Karpas-422 (cell line): ENCODE measurements at places on chromosomes 2 and 18. TPM values are rescaled to one million over a fixed set of nuclear protein-coding genes. Genes with fewer than 3 reads are reported as not detected.

DNA sequence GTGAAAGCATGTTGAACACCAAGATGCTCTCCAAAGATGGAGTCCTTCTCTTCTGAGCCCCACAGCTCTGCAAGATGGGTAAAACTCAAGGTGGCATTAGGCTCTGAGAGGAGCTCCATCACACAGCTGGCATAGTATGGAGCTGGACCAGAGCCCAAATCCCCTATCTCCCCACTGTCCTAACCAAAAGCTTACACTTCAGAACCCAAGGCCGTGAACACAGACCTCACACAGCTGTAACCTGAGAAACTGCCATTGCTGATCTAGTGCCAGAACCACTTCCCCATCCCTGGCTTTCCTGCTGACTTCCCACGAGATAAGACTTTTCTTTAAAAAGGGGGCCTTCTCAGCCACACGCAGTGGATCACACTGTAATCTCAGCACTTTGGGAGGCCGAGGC lies 25.0 kb downstream of the TTC32 start:
- no peaks in the 10 kb centered on the region for H3K4me1 ChIP-seq
- H3K27ac ChIP-seq: no peak overlapping the region
- no peak overlapping the region for H3K4me3 ChIP-seq

- no peak overlapping the region for H3K4me3 ChIP-seq
- no peaks in the 10 kb centered on the region for H3K4me1 ChIP-seq
- H3K27ac ChIP-seq: no peak overlapping the region
These were observed 6.7 kb downstream of the SCYGR3 start for GRCh38 chr2:227607941-227608340.

DNA sequence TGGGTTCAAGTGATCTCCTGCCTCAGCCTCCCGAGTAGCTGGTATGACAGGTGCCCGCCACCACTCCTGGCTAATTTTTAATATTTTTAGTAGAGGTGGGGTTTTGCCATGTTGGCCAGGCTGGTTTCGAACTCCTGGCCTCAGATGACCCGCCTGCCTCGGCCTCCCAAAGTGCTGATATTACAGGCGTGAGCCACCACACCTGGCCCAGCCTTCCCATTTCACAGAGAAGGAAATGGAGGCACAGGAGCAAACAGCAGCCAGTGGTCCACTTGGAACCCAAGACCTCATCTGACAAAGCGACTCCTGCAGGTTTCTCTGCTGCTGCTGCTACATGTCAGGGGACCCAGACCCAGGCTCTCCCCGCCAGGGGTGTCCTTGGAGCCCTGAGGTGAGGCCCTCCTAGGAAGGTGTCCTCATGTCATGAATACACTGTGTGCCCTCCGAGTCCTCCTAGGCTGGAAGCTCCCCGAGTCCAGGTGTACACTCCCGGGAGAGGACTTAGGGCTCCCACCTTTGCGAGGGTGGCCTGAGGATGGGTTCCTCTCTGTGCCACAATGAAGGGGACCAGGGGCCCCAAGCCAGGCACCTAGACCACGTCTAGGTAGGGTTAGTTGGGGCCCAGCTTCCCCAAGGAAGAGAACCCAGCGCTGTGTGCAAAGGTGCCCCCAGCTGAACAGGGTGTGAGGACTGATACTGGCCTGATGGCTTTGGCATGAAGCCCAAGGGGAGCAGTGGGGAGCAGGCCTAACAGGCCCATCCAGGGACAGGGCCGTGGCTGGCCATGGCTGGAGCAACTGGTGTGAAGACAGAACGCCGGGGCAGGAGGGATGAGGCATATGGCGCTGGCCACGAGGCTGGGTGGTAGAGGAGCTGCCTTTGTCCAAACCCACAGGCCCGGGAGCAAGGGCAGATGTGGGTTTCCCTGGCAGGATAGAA lies 56.1 kb downstream of the HS6ST1 start:
- no peaks in the 10 kb centered on the region for H3K36me3 ChIP-seq
- no peaks in the 10 kb centered on the region for H3K4me1 ChIP-seq
- H3K27ac ChIP-seq: no peak overlapping the region
- no peak for DNase-seq
- H3K4me3 ChIP-seq: no peak overlapping the region

DNA sequence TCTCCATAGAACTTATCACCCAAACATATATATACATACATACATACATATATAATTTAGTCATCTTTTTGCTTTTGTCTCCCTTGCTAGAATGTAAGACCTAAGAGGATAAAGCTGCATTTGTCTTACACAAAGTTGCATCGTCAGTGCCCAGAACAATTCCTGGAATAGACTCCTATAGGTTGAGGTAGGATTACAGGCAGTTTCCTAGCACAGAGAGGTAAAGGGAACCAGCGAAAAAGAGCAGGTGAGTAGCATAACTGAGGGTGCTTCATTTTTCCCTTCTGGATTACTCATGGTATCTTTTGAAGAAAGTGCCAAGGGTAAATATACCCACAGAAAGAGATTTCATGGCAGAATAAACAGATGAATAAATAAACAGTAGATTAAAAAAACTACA lies 68.1 kb upstream of the AMMECR1L start:
- H3K4me1 ChIP-seq: no peaks in the 10 kb centered on the region
- H3K36me3 ChIP-seq: peaks cover 24% of the 10 kb centered on the region; the same call in 1 of the 2 replicates
- no peak overlapping the region for H3K4me3 ChIP-seq
- no peaks in the 10 kb centered on the region for H3K27me3 ChIP-seq
- H3K27ac ChIP-seq: no peak overlapping the region
- no peak for DNase-seq

Gene RTTN
- total RNA-seq: 36.4 and 57.4 TPM in 2 replicates

GRCh38 chr2:63406641-63407040 lies 181.6 kb downstream of the WDPCP start:
- H3K27ac ChIP-seq: no peak overlapping the region
- no peaks in the 10 kb centered on the region for H3K4me1 ChIP-seq
- no peaks in the 10 kb centered on the region for H3K27me3 ChIP-seq
- no peaks in the 10 kb centered on the region for H3K36me3 ChIP-seq

Gene CXCR1
- total RNA-seq: not detected in 2 replicates

Gene CDH7
- 0.14 TPM in 1 of 2 replicates, not detected in the other for total RNA-seq

Gene LIMS3
- 0.26 and 0.40 TPM in 2 replicates for total RNA-seq

Gene SULT1C4
- not detected in 2 replicates for total RNA-seq

GRCh38 chr18:73690222-73690621 lies 457.4 kb downstream of the FBXO15 start:
- no peaks in the 10 kb centered on the region for H3K36me3 ChIP-seq
- H3K4me1 ChIP-seq: no peaks in the 10 kb centered on the region
- no peaks in the 10 kb centered on the region for H3K27me3 ChIP-seq
- H3K27ac ChIP-seq: no peak overlapping the region

DNA sequence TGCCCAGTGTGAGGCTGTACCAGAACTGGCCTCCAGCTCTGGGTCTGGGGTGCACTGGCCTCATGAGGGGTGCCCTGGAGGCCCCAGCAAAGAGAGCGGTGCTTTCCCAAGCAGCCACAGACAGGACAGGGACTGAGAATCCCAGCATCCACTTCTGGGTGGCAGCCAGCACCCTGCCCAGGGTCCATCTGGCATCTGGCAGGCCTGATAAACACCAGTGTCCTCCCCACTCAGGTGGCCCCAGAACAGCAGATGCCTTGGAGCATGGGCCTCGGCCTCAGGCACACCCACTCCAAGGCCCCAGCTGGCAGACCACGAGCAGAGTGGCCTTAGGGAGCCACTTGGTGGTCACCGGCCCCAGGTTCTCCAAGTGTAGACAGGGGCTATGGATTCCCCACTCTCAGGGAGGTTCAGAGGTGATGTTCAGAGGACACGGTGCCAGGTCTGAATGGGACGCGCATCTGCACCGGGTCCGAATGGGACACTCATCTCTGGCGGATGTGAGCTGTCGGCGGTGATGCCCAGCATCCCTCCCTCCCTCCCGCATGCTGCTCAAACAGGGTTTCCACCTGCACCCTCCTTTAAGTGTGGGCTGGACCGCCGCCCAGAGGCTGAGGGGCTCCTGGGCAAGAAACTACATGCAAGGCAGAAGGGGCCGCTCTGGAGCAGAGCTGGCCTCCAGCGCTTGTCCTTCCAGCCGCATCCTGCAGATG lies 82.2 kb upstream of the GPC1 start:
- H3K27ac ChIP-seq: no peak overlapping the region
- H3K4me3 ChIP-seq: no peak overlapping the region
- no peak for DNase-seq
- H3K36me3 ChIP-seq: no peaks in the 10 kb centered on the region

DNA sequence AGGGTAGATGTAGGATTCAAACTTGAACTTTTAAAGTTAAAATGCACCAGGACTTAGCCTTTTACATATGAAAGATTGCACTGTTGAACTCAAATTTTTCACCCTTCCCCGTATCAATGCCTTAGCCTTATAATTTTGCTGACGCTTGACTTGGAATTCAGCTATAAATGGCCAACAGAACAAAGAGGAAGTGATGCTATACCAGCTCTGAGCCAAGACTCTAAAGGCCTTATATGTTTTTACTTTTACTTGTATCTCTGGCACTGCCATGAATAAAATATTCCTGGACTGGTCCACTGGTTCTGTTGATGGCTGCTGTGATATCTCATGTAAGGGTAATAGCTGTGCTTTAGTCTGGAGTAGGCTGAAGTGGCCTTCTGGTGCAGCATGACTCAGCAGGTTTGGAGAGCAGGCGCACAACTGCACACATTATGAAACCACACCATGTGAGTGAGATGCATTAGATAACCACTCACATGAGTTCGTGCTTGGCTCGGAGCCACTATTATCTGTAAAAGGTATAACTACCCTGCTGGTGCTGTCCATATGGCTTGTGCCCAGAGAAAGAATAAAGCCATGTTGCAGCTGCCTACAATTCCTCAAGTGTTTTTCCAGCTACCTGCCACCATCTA lies 8.4 kb upstream of the IER3IP1 start:
- no peak overlapping the region for H3K4me3 ChIP-seq
- peaks cover 17% of the 10 kb centered on the region for H3K4me1 ChIP-seq
- DNase-seq: peak; percentile 63
- H3K27ac ChIP-seq: no peak overlapping the region

DNA sequence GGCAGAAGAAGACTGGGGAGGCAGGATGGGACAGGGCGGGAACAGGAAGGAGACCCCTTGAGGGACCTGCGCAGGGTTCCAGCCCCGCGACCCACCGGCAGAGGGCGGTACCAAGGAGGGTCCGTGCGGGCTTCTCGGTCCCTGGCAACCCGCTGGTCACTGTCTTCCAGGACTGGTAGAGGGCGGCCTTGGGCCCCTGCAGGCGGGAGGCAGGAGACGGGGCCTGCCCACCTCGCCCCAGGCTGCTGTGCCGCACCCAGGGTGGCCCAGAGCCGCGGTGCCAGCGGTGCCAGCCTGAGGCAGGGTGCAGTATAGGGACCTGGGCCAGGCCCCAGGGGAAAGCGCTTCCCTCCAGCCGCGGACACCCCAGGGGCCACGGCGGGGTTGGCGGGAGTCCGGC lies 34.5 kb downstream of the NEURL3 start:
- no peak overlapping the region for H3K4me3 ChIP-seq
- H3K36me3 ChIP-seq: no peaks in the 10 kb centered on the region
- H3K27ac ChIP-seq: no peak overlapping the region
- H3K27me3 ChIP-seq: no peaks in the 10 kb centered on the region
- no peak for DNase-seq

DNA sequence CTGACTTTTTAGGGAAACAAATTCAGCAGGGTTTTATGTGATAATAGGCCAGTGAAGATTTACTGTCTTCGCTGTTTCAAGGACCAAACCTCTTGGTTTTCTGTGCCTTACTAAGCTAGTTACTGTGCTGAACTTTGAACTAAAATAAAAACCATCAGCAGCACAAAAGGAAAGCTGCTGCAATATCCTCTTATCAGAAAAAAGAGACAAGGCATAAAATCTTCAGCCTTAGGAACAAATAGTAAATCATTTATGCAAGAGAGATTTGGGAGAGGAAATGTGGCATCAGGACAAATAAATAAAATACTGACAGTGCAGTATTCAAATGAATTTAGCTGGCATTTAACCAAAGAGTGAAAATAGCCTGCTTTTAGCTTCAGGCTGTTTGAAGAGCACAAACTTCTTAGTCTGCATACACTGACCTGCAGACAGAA lies 64.1 kb upstream of the EHBP1 start:
- no peaks in the 10 kb centered on the region for H3K36me3 ChIP-seq
- no peak for DNase-seq
- H3K27me3 ChIP-seq: peaks cover 2% of the 10 kb centered on the region; the same call in 1 of the 2 replicates

Gene GBX2
- not detected in 2 replicates for total RNA-seq

Gene WDR35
- 8.3 and 15.9 TPM in 2 replicates for total RNA-seq

DNA sequence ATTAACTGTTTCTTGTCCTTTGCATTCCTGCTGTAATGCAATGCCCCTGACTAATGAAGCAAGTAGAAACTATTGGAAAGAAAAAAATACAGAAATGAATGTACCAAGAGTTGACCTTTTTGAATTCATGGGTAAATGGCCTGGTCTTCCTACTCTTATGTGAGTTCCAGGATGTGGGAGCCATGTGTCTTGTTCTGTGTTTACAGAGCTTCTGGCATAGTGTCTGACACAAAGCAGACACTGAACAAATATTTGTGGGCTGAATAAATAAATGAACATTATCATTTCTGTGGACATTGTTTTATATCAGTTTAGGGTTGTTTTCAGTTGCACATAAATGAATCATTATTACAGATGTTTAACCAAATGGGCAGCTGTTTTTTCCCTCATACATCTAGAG lies 155.5 kb downstream of the CD8B2 start:
- H3K4me3 ChIP-seq: no peak overlapping the region
- H3K36me3 ChIP-seq: no peaks in the 10 kb centered on the region
- no peak overlapping the region for H3K27ac ChIP-seq
- no peak for DNase-seq

DNA sequence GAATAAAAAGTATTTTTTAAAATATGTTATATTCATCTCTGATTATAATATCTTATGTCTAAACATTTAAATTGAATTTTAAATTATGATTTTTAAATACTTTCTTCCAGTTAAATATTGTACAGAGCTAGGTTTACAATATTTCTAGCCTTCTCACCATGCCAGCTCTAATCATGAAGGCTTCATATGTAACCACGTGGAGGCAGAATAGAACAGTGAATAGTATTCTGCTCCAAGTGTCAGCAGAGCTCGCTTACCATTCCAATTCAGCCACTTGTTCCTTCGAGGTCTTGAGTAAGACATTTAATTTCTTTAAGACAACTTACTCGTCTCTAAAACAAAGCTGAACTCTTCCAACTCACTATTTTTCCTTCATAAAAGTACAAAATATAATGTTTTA lies 871.8 kb downstream of the SUCLG1 start:
- no peaks in the 10 kb centered on the region for H3K27me3 ChIP-seq
- no peak overlapping the region for H3K27ac ChIP-seq
- DNase-seq: no peak
- H3K4me3 ChIP-seq: no peak overlapping the region

- no peak overlapping the region for H3K4me3 ChIP-seq
- H3K27ac ChIP-seq: no peak overlapping the region
- no peak for DNase-seq
These were observed 474.7 kb downstream of the MBD2 start for GRCh38 chr18:53749766-53750165.

Gene RAB12
- 11.9 and 17.2 TPM in 2 replicates for total RNA-seq

Gene TXNDC2
- not detected in 2 replicates for total RNA-seq

Gene TEX44
- not detected in 2 replicates for total RNA-seq

- H3K4me3 ChIP-seq: no peak overlapping the region
- no peaks in the 10 kb centered on the region for H3K27me3 ChIP-seq
- no peaks in the 10 kb centered on the region for H3K36me3 ChIP-seq
- no peak overlapping the region for H3K27ac ChIP-seq
These were observed 68.2 kb downstream of the HS1BP3 start for GRCh38 chr2:20582600-20583221.
